CD14-positive monocyte (primary cell): ENCODE measurements at places on chromosomes 5 and 9. TPM values are rescaled to one million over a fixed set of nuclear protein-coding genes. Genes with fewer than 3 reads are reported as not detected.

DNA sequence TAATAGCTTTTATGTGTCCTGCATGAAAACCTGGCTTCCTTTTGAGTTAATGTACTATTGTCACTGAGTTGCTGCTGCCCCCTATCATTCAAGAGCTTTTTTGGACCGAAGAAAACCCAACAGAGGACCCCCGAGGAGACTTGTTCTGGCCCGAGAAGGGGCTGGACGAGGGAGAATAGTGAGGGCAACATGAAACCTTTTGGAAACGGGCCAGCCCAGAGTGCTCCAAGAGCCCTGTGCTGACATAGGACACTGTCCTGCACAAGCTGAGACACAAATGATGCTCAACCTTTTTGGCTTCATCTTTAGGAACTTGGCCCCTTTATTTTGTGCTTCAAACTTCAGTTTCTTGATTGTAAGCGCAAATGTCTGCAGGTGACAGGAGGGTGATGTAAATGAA is 4.0 kb upstream of the GADD45G start:
- no peak for DNase-seq

Gene CDC25C
- polyA plus RNA-seq, result not detected

DNA sequence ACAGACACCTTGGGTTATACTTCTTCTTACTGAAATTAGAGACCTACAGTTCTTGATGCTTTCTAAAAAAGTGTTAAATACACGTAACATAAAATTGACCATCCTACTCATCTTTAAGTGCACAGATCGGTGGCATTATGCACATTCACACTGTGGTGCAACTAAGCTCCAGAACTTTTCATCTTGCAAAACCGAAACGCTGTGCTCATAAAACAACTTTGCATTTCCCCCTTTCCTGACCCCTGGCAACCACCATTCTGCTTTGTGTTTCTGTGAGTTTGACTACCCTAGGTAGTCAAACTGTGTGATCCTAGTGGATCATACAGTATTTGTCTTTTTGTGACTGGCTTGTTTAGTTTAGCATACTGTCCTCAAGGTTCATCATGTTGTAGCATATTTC is 3.9 kb downstream of the MVB12B start:
- DNase-seq, result no peak

- DNase-seq, result no peak
Measured at GRCh38 chr9:93280661-93281259, 96.8 kb downstream of the WNK2 start.

DNA sequence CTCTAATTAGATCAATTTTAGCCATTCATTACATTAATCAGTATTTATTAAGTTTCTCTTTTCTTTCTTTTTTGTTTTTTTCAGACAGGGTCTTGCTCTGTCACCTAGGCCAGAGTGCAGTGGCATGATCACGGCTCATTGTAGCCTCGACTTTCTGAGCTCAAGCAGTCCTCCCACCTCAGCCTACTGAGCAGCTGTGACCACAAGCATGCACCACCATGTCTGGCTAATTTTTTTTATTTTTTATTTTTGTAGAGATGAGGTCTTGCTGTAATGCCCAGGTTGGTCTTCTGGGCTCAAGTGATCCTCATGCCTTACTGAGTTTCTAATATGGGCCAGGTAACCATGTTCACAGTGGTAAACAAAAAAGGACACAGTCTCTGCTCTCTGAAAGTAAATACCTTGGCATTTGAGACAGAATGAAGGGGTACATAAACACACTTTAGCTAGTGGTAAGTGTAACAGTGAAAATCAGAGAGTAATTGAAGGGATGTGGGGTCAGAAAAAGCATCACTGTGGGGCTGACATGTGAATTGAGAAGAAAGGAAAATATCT is 336.3 kb downstream of the ADGRV1 start:
- no peak for DNase-seq

DNA sequence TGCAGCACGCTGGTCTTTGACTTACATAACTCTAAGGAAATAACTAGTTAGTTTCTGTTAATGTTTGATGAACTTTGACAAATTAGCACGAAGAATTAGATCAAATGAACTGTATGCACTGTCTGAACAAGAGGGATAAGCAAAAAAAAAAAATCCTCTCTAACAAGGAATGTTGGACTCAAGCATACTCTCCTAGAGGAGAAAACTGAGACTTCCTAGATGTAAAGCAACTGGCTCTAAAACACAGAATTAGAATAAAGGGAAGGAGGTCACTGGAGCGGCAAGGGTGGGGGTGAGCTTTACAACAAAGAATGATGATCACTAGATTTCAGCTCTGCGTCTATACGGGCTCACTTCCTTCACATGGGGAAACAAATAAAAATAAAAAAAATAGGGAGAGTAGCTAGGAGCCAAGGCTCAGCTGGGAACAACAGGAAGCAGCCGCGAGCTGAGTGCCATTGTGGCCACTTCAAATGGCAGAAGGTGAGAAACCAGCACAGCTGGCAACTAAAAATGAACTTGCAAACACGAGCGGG is 48.7 kb upstream of the CEMIP2 start:
- no peak for DNase-seq

GRCh38 chr5:61647672-61648071 is 315.6 kb downstream of the ZSWIM6 start:
- no peak for DNase-seq

DNA sequence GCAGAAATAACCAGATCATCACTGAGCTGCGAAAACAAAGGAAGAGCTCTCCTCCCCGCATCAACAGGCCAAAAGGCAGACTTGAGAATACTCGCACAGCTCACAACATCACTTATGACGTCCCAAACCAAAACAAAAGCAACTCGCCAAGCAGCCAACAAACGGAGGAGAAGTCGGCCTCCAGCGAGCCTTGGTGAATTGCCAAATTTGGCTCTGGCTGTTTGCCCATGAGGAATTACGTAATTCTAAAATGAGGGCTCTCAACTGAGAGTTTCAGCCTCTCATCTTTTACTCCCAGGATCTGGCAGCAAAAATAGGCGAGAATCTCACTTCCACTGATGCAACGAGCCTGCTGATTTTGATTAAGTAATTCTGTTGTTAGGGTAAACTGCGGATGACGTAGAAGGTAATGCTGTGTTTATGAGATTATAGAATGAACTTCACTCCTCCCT is 51.7 kb upstream of the SEMA6A start:
- DNase-seq, result no peak

Gene BHMT2
- polyA plus RNA-seq, result not detected in 2 replicates

- DNase-seq, result no peak
Measured at GRCh38 chr5:133611357-133612248, 738 bp downstream of the FSTL4 start.
